T-cell (primary cell): ENCODE measurements at places on chromosomes 3 and 15.

GRCh38 chr3:56923526-56924224 lies 121.9 kb upstream of the ARHGEF3 start:
- DNase-seq, result peak; percentile 44

- DNase-seq, result no peak
Measured at GRCh38 chr3:155101398-155101797, 21.3 kb downstream of the MME start.

DNA sequence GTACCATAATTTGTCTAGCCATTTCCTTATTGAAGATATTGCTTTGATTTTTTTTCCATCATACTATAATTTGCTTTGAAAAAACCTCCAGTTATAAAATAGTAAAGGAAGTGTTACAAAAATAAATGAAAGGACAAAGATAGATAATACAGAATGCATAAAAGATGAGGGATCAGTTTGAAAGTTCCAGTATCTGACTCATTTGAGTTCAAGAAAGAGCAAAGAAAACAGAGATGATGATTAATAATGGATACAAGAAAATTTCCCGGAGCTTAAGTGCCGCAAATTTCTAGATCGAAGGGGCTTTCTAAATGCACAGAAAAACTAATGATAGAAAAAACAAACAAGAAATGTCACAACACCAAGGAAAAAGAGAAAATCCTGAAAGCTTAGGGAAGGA lies 4.3 kb downstream of the WDR48 start:
- no peak for DNase-seq

- DNase-seq, result no peak
Measured at GRCh38 chr3:42157540-42158538, 66.7 kb downstream of the TRAK1 start.

- no peak for DNase-seq
Measured at GRCh38 chr3:138406606-138407005, 27.8 kb upstream of the ESYT3 start.

DNA sequence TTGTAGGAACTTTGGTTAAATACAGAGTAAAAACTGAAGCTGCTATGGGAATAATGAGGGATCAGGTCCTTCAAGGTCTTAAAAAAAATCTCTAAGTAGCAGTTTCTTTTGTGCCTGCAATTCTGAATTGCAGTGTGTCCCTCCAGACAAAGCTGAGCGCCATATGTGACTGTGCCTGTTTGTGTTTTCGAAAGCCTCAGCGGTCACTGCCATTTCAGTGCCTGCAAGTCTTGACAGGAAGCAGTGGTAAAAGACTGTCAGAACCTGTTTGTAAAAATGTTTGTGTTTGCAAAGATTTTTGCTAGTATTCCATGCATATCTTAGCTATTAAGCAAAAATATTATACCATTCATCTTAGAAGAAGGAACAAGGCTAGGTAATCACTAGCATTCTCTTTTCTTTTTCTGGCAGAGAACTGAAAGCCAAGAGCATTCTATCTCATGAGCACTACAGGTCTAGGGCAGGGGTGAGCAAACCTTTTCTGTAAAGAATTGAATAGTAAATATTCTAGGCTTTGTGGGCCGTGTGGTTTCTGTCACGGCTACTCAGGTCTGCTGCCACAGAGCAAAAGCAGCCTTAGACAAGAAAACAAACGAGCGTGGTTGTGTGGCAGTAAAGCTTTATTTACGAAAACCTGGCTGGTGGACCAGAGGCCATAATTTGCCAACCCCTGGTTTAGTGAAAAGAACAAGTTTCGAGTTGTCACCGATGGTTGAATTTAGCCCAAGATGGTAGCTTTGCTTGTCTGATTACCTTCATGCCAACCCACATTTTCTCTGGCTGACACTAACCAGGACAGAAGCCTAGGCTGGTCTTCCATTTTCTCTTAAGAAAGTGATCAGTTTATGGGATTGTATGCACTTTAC lies 134.4 kb downstream of the CACNA1D start:
- no peak for DNase-seq

DNA sequence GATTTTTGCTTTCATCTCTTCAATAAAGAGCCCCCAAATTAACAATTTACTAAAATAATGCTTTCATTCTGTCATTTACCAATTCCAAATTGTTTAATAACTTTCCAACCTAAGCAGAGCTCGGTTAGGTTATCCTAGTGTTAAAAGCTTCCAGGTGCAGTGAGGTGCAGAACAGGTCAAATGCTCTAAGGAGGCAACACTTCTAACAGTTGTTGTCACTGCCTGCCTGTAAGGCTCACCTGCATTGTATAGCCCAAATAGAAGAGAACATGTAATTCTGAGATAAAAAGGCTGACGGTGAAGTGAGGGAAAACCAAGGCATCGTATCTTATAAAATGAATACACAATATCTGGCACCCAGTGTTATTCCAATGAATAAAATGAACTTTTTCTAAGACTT lies 9.1 kb downstream of the ZNF280D start:
- no peak for DNase-seq

DNA sequence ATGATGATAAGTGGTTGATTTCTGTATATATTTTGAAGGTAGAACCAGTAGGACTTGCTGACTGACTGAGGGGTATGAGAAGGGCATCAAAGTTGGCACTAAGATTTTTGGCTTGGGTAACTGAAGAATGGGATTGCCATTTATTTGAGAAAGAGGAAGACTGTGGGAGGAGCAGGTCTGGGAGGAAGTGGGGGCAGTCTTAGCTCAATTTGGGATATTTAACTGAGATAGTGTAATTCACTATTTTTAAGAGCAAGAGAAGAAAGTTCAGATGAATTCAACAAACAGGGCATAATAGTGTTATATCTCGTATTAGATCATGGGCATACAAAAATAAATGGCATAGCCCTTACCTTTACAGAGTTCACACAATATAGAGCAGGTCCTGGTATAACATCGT lies 1.7 kb downstream of the BUB1B start:
- no peak for DNase-seq

DNA sequence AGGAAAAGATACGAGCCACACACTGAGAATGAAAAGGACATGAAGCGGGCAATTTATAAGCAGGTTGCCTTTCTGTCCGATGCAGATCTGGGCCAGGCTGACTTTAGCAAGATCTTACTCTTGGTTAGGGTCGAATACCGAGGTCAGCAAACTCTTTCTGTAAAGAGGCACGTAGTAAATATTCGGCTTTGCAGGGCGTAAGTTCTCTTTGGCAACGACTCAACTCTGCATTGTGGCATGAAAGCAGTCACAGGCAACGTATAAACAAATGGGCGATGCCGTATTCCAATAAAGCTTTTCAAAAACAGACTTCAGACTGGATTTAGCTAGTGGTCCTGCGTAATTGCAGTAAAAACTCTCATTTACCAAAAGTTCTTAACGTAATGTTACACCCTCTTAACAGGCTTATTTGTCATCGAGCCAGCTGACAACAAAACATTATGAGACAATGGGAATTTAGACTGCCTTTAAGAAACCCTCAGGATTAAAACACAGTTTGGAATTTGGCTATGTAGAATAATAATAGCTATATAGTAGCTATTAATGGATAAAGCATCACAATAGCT lies 13.1 kb upstream of the RPL35A start:
- DNase-seq, result no peak

DNA sequence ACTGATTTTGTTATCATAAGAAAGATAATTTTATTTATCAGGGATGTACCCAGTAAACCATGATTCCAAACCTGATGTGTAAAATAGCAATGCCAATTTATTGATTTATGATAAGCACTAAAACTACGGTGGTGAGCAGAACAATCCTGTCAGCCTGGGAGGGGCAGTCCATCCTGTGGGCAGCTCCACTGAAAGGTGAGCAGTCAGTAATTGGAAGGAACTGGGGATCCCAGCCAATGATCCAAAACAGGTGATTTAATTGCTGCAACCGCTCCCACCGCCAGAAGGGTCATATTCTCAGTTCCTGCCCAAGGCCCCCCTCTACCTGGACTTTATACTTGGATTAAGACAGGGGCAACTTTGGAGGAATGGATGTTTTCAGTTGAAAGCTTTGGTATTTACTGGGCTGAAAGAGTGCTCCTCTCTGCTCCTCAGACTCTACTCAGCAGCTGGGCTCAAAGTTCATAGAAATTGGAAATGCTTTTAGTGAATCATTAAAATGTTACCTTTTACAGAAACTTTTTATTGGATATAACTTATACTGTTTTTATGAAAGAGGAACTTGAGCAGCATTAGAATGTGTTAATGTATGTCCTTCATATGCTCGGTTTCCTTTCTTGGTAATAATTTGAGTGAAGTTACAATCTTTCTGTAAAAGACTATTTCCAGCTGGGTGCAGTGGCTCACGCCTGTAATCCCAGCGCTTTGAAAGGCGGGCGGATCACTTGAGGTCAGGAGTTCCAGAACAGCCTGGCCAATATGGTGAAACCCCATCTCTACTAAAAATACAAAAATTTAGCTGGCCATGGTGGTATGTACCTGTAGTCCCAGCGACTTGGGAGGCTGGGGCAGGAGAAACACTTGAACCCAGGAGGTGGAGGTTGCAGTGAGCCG lies 198.6 kb upstream of the IL12A start:
- DNase-seq, result no peak

- DNase-seq, result no peak
Measured at GRCh38 chr3:11554236-11554610, 89.5 kb downstream of the VGLL4 start.

GRCh38 chr3:105827959-105828358 lies 40.9 kb downstream of the CBLB start:
- no peak for DNase-seq

DNA sequence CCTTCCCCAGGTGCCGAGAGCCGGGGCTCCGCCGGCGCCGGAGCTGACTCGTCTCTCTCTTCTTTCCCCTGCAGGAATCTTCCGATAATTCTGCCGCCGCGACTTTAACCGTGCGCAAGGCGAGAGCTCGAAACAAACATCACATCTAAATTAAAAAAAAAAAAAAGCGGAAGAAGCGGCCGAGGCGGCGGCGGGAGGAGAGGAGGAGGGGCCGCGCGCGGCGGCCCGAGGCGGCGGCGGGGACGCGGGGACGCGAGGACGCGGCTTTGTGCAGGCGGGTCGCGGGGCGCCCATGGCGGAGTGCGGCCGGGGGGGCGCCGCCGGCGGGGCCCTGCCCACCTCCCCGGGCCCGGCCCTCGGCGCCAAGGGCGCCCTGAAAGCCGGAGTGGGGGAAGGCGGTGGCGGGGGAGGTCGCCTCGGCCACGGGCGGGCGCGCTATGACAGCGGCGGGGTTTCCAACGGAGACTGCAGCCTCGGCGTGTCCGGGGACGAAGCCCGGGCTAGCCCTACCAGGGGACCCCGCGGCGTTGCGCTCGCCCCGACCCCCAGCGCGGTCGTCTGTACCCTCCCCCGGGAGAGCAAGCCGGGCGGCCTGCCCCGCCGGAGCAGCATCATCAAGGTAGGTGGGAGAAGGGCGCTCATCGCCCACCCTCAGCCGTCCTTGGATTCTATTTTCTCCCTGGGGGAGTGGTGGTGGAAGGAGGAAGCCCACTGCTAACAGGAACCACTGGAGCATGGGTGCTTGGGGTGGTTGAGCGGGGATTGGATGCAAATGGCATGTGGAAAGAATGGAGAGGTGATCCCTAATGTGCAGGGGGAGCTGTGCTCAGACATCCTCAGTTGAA lies at the start of gene PLCL2:
TSS of gene PLCL2 (plus strand) at position 208 of the 845 bp plus-strand sequence. CDS start at position 293, 85 bp downstream.
- DNase-seq, result peak; percentile 72

GRCh38 chr3:40780925-40781406 lies 256.2 kb downstream of the ZNF621 start:
- DNase-seq, result no peak

DNA sequence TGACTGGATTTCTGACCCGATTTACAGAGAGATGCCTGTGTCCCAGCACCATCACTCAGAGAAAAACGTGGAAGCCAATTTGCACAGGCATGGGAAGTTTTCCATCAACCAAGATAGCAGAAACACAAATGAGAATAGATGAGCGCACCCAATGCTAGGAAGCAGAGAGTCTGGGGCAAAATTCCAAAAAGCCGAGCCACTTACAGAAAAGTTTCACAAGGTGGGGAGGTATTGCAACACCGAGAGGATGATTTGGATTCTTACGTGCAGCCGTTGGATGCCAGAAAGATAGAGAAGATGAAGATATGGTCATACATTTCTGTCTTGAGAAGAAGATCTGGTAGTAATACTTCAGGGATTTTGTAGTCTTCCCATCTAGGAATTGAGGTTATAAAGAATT lies 57.4 kb downstream of the UNC13C start:
- no peak for DNase-seq

- DNase-seq, result no peak
Measured at GRCh38 chr3:22994781-22995180, 208.3 kb upstream of the UBE2E2 start.

- DNase-seq, result no peak
Measured at GRCh38 chr3:72153477-72154314, 368.7 kb upstream of the PROK2 start.

GRCh38 chr3:97958396-97958795 lies 13.8 kb downstream of the RIOX2 start:
- no peak for DNase-seq

DNA sequence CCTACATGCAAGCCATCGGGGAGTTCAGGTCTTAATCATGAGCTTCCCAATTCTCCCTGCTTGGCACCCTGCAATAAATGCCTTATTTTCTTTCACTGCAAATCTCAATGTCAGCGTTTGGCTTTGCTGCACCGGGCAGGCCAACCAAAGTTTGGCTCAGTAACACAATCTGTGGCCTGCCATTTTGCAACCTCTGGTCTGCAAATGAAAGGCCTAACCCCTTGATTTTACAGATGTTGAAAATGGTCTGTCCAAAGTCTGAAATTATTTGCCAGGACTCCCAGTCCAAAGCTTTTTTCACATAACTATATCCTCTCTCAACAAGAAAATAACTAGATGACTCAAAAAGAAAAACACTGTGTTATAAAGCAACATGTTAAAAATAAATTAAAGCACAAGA lies 34.0 kb upstream of the LEKR1 start:
- DNase-seq, result no peak

- no peak for DNase-seq
Measured at GRCh38 chr15:96720251-96720650, 389.8 kb downstream of the NR2F2 start.

GRCh38 chr15:69852482-69852881 lies 245.2 kb downstream of the TLE3 start:
- no peak for DNase-seq

- DNase-seq, result peak; percentile 49
Measured at GRCh38 chr15:42056934-42057798, 36.3 kb upstream of the PLA2G4E start.

DNA sequence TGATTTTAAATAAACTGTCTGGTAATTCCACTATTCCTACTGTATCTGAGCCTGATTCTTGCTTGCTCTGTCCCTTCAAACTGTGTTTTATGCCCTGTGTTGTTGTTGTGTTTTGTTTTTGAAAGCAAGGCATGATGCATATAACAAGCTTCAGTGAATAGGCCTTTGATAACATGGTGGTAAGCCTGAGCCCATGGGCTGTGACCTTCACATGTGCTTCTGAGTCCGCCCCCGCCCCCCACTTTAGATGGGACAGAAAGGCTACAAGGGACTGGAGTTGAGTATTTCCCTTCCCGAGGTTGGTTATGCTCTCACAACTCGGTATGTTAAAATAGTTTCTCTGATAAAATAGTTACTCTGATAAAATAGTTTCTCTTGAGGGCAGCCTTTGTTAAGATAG lies 119.0 kb upstream of the WNT7A start:
- no peak for DNase-seq

- DNase-seq, result no peak
Measured at GRCh38 chr15:93300796-93301195, 211.8 kb upstream of the RGMA start.

GRCh38 chr15:53580366-53580765 lies 179.1 kb downstream of the WDR72 start:
- no peak for DNase-seq
